ENCODE measurements at places on chromosomes 16 and 17.
A peak's percentile ranks its signal among the peaks of the same experiment; 100 is the strongest.

DNA sequence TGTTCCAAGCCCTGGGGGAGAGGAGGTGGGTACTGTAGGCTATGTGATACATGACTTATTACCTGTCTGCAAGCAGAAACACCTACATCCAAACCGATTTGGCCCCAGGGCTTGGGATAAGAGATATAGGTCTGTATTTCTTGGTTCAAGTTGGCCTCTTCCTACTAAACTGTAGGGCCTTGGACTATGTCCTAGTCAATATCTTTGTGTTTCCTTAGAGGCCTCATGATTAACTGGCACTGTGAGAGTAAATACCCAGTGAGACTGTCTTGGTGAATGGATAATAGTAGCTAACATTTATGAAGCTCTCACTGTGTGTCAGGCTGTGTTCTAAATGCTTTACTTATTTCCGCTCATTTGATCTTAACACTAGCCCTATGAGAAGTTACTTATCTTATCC, 70.0 kb downstream of the MSI2 start:
- DNase-seq: no peak

DNA sequence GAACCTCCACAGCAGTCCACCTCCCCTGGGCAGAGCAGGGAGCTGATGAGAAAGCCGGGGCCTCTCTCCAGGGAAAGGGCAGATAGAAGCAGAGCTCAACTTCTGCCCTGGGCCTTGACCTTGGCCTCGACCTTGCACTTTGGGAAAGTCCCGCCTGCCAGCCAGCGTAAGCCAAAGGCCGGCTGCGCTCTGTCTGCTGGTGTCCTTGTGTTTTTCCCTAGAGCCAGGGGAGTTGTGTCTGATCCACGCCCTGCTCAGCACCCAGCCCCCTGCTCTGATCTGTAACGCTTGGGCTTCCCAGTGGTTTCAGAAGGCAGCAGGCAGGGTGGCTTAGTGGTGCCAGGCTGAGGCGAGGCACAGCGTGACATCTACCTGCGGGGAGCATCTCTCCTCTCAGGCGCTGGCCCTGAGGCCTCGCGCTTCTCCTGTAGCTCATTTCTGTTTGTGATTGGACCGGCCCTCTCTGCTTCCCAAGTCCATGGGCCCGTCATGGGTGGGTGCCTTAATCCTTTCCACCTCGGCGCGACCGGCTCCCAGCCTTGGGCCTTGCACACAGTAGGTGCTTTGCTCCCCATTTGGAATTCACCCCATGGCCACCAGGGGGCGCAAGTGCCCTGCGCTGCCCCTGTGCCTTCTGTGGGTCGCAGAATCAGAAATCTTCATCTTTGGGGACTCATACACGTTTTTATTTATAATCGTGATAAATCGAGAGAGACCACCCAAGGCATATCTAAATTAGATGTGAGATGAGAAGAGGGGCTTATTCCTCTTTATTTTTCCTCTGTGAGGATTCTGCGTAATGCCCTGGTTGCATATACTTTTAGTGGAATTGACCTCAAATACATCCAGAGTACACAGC, 24.2 kb downstream of the SGSH start:
- DNase-seq: peak; percentile 44

DNA sequence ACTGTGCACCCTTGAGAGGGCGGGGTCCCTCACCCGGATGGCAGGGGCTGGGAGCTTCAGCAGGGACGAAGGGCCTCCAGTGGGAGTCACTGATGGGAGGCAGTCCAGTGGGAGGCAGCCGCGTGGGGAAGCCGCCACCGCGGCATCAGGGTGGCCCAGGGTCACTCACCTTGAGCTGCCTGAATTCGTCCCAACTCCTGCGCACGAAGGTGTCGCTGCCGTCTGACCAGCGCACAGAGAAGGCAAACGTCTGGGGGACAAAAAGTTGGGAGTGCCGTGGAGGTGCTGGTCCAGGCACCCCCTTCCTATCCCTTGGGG, 540 bp downstream of the NOXO1 start:
- no peak for DNase-seq

DNA sequence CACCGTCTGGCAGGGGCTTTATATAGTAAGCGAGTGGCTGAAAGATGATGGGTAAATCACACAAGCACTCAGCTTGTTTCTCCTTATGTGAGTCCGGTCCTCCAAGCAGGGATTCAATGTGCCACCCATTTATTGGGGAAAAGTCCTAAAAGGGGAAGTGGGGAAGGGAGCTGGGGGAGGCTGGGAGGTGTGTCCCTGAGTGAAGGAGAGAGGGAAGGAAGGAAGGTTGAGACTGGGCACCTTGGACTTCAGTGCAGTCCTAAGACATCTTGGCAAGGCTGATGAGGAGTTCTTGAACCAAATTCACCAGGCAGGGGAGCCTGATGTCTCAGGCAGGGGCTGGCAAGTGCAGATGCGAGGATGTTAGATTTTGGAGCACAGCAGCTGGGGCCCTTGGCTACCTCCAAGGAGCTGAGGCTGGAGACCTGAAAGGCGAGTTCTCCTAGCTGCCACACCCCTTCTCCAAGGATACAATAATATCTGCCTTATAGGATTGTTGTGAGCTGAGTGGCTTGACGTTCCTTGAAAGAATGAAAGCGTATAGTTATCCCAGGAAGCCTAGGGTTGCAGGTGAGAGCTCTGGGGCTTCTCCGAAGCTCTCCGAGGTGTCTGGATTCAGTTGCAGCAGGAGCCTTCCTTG, 23.0 kb upstream of the CYLD start:
- no peak for DNase-seq

DNA sequence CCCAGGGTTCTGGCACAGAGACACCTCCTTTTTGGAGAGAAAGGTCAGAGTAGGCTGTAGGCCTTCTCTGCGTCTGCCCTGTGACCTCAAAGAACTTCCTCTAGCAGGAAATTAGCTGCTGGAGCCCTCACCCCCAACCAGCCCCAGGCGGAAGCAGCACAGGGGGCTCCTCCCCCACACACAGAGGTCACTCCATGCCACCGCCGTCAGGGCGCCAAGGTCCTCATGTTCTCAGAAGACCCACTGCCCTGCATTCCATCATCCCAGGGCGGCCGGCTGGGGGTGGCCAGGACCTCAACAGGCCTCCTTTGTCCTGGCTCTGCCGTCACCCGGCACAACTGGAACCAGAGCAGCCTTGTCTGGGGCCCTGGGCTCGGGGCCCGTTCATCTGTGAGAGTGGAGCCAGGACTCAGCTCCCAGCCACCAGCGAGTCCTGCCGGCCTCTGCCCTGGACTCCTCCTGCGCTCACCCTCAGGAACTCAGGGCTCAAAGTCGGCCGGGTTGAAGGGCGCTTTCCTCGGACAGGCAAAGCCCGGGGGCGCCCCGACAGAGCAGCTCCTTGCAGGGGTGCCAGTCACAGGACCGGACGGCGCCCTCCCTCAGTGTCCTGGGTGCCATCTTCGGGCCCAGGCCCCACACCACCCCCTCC, 1.2 kb downstream of the TMC6 start:
- peak; percentile 72 for DNase-seq

DNA sequence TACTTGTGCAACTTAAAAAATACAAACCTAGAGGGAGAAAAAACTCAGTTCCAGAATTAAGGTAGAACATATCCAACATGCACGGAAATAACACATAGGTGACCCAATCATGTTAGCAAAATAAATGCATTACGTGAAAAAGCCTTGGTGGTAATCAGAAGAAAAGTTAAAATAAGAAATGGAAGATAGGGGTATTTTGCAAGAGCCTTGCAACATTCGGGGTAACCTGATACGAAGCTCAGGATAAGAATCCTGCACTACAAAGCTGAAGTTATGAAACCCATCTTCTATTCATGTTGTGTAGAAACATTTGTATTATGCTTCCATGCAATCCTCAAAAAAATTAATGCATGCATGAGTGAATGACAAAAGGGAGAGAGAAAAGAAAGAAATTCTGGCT, 33.1 kb downstream of the CHCT1 start:
- DNase-seq: no peak

GRCh38 chr16:51429041-51429440, 278.0 kb upstream of the SALL1 start:
- DNase-seq: no peak

DNA sequence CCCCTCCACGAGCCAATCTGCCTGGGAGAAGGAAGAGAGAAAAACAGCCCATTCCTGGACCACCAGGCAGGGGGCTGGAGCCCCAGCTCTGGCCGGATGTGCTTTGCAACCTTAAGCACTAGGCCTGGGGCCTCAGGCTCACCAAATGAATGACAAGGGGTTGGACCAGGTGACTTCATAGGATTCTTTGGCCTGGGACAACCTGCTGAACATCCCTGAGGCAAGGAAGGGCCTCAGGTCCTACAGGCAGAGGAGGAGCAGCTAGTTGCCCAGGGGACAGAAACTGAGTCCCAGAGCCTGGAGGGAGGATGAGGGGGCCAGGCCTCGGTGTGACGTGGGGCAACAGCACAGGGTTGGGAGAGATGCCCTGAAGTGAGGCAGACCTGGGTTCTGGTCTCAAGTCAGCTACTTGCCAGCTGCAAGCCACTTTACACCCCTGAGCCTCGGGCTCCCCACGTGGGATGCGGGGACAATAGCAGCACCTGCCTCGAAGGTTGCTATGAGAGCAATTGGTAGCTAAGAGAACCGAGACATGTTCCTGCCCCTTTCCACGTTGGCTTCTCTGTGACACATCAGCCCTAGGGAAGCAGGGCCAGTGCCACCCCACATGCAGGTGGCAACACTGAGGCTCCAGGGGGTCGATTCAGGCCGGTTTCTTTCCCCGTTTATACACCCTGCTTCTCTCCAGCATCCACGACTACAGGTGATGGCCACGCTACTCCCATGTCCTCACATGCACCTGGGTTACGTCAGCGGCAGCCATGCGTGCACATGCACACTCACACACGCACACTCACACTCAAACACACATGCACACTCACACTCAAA, 42.6 kb downstream of the CFAP20 start:
- no peak for DNase-seq

DNA sequence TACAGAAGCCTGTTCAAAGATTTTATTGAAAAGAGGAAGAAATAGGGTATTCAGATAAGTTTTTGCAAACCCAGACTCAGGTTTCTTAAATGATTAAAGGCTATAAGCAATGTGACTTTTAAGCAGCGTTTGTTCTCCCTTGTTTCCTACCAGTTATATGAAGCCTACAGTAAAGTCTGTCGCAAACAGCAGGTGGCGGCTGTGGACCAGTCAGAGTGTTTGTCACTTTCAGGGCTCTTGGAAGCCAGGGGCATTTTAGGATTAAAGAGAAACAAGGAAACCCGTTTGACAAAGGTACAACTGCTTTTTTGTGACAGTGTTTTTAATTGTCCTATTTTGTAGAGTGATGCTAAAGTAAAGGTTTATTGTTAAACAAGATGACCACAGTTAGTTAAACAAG, 7.7 kb upstream of the RARA start:
- no peak for DNase-seq

- DNase-seq: peak; percentile 65
Observed at GRCh38 chr17:49567871-49568694, 7.6 kb upstream of the NXPH3 start.

DNA sequence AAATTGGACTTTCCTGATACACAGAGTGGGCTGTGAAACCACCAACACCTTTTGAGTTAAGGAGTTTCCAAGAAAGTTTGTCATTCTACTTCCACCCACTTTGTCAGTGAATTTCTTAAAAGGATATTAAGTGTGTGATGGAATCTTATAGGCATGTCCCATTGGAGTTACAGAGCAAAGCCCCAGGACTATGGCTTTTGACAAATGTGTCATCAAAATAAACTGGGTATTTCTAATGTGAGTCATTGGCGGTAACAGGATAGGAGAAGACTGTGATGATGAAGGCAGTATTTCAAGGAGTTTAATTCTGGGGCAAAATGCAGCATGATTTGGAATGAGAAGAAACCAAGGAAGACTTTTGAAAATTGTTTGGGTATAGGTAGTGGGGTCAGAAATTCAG, 1013.8 kb upstream of the EEF2KMT start:
- no peak for DNase-seq

DNA sequence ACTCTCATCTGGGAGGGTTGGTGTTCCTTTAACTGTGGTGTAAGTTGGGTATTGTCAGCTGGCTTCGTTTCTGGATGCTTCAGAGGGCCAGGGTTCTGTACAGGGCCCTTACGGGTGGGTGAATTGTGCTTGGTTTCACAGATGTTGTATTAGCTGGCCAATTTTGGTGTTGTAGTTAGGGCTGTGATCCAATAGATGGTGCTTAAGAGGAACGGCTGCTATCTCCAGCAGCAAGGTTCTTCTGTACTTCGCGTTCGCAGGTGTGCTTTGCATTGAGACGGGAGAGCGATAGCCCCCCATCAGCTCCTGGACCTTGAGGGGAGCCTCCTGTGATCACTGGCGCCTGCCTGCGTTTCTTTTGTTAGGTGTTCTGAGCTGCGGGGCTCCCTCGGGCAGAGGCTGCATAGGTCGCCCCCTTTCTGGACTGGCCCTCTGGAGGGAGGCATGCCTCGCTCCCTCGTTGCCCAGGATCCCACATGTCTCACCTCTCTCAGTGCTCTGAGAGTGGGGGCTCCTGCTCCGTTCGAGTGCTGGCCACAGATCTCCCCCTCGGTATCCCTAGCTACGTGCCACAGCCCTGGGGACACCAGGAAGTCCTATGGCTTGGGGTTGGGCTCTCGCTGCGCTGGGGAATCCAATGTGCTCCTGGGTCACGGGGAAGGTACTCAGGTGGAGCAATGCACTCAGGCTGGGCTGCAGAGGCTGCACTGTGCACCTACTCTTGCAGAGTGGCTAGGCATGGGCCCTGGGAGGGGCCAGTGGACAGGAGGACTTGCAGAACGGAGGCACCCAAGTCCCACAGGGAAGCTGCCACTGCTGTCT, 837 bp upstream of the PRDM7 start:
- no peak for DNase-seq

DNA sequence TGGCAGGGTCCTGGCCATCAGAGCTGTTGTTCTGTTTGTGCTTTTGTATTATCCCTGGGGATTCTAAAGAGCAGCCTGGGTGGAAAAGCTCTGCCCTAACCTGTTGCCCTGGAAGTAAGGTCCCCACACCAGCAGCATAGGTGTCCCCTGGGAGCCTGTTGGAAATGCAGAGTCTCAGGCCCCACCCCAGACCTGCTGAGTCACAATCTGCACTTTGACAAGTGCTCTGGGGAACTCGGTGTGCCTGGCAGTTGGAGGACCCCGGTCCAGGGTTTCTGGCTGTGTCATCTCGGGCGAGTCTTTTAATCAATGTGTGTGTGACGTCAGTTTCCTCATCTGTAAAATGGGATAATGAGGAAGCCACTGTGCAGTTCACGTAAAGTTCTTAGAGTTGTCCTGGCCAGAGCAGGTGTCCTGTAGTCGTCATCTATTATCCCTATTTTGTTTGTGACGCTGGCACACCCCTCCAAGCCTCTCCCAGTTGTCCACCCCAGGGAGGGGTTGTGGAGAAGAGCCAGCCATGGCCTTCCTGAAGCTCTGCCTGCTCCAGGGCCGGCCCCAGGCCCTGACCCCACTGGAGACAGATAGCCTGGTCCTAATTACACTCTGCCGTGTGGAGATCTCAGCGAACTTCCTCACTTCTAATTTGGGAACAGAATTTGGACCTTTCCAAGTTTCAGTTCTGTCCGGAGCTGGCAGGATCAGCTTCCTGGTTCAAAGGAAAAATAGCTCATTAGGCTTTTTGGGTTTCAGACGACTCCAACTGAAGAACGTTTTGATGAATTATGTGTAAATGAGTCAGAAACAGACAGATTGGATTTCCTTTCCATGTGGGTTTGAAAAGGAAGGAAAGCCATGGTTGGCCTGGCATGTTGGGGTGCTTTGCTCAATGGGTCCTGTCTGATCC, 295.7 kb upstream of the FOXF1 start:
- no peak for DNase-seq
